ENCODE measurements at places on chromosomes 3 and 15.

- no peak for DNase-seq
Measured at GRCh38 chr3:50126287-50127211, 28.6 kb upstream of the SEMA3F start.

DNA sequence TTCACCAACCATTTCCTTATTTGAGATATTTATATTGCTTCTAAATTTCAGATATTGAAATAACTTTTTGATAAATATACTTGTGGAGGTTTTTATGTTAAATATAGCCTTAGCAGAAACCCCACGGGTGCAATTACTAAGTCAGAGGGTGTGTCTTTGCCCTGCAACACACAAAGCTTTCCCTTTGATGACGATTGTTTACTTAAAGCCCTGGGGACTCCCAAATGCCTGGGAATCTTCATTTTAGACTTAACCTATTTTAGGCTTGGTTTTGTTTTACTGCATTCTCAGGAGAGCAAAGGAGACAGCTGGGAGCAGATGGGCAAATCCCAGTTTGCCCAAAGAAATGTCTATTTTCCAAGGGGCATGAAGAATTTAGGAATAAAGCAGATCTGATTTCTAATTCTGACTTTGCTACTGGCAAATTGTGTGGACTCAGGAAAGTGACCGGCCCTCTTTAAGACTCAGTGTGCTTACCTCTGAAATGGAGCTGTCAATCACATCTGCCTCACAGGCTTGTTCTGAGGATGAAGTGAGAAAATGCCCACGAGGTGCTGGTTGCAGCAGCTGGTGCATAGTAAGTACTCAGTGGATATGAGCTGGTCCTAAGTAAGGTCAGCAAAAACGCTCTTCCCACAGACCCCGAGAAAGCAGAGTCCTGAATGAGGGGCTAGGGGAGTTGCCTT is 49.3 kb upstream of the CA12 start:
- DNase-seq, result no peak

DNA sequence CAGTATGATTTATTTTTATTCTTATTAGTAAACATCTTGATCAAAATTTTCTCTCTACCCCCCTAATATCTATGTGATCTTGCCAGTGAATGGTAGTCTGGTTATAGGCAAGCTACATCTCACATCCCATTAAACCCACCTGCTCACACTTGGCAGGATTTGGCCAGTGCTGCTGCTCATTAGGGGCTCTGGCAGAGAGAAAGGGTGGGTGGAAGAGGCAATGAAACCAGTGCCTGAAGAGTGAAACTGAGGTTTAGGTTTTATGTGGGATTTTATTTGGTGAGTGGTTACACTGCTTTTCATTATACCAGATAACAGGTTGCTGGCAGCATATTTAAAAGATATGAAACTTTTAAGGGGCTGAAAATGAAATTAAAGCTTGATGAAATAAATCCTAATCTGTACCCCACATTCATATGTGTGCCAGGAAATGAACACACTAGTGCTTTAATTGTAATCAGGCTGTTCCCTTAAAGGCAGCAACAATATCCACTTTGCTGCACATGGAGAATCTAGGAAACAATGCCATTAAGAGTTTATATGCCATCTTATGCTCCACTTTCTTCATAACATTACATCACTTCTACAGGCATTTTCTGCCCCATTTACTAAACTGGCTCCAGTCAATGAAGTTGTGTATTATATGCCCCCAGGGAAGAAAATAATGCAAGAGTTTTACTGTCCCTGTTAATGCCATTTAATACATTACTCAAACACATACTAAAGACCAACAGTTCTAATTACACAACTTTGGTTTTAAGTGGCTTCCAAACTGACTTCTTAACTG is 688.7 kb downstream of the MECOM start:
- no peak for DNase-seq

DNA sequence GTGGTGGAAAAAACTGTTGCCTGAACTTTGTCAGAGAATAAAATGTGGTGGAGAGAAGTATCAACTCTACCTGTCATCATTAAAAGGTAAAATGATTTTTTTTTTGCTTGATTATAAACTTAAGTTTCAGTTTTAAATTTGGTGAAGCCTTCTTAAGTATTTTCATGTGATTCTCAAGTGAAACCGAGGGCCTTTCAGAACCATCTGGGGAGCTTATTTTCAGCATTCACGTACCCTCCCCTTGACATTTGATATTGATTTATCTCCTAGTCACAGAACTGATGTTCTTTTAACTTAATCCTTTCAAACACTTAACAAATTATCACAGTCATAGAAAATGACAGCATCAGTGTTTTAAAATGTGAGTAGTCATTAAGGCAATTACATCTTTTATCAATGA is 38.5 kb downstream of the HPS3 start:
- no peak for DNase-seq

- no peak for DNase-seq
Measured at GRCh38 chr3:147758771-147759170, 349.6 kb downstream of the ZIC1 start.

Measured in Kasumi-1 (cell line).